ENCODE measurements at places on chromosomes 1 and 21.

GRCh38 chr1:109266965-109267364 lies 16.0 kb downstream of the PSRC1 start:
- DNase-seq = no peak

GRCh38 chr1:207349979-207350378 lies 28.5 kb downstream of the CD55 start:
- DNase-seq = no peak

DNA sequence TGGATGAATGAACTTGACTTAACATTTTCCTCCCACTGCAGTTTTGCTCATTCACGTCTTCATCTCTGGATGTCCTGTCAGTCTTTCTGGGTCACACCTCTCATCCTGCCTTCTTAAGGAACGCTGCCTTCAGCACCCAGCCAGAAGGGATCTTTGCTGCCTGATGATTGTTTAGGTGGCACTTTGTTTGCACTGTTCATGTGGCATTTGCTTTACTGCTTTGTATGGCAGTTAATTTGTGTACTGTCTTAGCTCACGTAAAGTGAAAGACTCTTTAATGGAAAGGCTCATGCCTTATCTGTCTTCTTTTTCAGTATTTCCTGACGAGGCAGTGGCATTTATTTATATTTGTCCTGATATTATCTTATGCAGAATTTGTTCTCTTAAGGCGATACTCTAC lies 4.9 kb downstream of the MIA3 start:
- no peak for DNase-seq

- no peak for DNase-seq
These were observed 11.7 kb downstream of the NKAIN1 start for GRCh38 chr1:31227891-31228568.

DNA sequence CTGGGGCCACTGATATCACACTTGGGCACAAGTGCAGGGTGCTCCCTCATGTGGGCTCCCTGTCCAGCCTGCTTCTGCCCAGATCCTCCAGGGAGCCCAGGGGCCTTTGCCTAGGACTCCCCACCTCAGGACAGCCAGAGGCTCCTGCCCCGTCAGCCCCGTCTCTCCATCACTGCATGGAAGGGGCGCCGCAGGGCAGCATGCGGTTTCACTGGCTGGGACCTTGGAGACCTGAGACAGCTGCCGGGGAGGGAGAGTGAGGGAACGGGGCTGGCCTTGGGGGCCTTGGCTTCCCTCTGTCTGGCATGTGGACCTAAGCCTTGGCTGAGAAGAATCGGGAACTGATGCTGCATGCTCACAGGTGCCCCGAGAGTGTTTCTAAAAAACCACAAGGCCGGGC lies 46.5 kb downstream of the KCNAB2 start:
- DNase-seq = no peak

GRCh38 chr1:15218287-15219279 lies 28.4 kb upstream of the FHAD1 start:
- peak; percentile 6 for DNase-seq

DNA sequence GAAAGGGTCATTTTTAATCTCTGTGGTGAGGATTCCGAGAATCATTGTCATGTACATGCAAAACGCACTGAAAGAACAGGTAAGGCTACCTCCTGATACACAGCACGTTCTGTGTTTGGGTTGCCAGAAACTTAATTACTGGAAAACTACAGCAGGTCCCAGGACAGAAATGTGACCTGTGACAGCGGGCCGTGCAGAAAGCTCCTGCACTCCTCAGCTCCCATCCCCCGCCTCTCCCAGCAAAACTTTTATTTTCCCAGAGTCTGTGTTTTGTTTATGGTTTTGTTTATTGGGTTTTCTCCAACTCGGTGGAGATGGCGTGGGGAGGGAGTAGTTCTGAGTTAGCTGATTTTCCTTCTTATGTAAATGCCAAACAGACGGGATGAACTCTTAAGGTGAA lies 44.7 kb downstream of the SLC44A3 start:
- no peak for DNase-seq

- no peak for DNase-seq
These were observed 24.5 kb downstream of the COA6 start for GRCh38 chr1:234397732-234398131.

DNA sequence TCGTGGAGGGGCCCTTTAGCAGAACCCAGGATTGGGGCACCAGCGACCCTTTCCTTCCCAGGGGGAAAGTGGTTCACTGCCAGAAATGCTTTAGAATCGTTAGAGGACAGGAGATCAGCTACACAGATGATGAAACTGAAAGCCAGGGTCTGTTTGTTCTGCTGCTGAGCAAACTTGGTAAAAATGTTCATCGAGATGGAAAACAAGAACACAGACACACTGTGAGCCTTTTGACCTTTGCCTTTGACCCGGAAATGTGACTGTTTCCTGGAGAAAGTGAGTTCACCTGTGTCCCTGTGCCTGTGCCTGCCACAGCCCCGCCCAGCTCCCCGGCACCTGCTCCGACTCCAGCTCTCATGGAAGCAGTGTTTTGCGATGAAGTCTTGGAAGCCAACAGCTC lies 234.3 kb downstream of the CAMTA1 start:
- no peak for DNase-seq

DNA sequence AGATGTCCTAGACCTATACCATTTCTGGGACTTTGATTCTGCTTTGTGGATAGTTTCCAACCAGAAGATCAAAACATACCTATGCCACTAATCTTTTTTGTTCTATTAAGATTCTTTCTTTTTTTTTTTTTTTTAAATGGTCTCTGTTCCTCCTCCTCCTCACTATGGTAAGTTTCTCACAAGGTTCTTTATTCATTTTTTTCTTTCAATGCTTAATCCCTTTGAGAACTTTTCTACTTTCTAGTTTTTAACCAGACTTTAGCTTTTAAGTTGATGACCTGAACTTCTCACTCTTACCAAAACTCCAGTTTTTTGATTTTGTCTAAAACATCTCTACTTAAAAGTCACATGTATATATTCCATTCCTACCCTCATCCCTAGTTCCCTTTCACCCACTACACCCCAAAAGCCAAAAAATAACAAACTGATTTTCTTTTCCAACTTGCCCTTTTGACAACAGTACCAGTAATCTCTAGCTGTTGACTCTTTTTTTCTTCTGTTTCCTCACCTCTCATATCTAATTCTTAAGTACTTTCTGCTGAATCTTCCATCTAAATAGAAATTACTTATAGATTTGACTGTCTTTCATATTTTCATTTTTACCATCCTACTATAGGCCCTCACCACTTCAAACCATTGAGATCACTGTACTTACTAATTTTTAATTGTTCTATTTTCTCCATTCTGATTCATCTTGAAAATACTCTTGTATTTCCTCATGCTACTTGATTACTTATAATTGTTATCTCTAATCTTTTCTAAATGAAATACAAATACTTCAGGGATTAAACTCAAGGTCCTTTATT lies 6.1 kb downstream of the CEPT1 start:
- DNase-seq = no peak

DNA sequence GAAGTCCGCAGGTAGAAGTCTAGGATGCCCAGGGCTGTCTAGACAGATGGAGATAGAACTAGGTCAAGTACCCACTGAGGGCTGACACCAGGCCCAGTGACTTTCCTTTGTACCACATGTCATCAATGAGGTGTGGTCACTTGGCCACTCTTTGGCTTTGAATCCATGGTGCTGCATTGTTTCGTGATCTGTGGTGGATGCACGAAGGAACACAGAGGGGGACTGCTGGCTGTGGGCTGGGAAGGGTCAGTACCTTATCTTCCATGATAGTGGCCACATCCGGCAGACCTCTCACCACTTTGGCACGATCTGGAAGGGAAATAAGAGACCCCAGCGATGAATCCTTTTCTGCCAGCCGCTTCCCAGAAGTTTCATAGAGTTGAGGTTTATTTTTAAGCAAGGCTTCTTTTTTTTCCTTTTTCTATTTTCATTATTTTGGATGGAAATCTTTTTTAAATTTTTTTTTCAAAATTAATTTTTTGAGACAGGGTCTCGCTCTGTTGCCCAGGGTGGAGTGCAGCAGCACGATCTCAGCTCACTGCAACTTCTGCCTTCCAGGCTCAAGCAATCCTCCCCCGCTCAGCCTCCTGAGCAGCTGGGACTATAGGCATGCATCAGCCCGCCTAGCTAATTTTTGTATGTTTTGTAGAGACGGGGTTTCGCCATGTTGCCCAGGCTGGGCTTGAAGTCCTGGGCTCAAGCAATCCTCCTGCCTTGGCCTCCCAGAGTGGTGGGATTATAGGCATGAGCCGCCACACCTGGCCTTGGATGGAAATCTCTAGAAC lies 53.1 kb downstream of the MYOM3 start:
- no peak for DNase-seq

DNA sequence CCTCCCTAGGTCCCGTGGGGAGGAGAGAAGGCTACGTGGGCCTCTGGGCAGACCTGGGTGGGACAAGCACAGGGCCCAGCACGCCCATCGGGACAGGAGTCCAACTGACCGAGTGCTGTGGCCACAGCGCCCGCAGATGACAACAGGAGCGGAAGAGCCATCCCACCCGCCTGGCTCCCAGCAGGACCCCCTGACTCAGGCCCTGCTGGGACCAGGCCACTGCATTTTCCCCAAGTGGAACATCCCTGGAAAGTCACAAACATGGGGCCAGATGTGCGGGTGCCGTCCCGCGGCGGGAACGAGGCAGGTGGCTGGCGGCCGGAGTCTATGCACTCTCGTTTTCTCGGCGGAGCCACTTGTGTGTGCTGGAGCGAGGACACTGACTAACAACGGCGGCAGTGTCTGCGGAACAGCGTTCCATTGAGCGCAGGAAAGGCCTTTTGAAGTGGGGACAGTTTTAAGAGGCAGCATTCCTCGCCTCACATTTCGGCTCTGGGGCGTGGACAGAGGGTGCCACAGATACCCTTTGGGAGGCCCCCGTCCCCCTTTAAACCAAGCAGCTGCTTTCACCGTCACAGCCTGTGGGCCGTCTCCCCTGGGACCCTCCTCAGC lies 93.7 kb upstream of the ARHGEF16 start:
- DNase-seq = no peak

GRCh38 chr1:26787381-26787705 lies 407 bp upstream of the PIGV start:
- DNase-seq = peak; percentile 94

DNA sequence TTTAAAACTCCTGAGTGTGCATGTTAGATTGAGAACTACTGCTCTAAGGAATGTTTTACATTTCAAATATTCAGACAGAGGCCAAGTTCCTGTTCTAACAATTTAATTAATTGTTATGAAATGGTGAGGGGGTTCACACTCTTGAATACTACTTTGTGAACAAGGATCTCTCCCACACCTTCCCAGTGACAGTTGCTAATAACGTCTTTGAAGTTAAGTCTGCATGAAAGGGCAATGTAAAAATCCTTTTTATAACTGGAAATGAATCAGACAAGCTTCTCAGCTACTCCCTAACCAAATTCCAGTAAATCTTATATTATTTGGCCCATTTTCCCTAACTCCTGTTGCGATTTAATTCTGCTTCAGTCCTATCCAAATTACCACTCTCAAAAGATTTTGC lies 828.5 kb upstream of the ADAMTS5 start:
- DNase-seq = no peak

- no peak for DNase-seq
These were observed 74.4 kb upstream of the HAO2 start for GRCh38 chr1:119294199-119294598.

GRCh38 chr1:216502528-216503162 lies 79.4 kb upstream of the USH2A start:
- no peak for DNase-seq

- no peak for DNase-seq
These were observed 333.4 kb upstream of the ADGRL2 start for GRCh38 chr1:81467383-81467782.

DNA sequence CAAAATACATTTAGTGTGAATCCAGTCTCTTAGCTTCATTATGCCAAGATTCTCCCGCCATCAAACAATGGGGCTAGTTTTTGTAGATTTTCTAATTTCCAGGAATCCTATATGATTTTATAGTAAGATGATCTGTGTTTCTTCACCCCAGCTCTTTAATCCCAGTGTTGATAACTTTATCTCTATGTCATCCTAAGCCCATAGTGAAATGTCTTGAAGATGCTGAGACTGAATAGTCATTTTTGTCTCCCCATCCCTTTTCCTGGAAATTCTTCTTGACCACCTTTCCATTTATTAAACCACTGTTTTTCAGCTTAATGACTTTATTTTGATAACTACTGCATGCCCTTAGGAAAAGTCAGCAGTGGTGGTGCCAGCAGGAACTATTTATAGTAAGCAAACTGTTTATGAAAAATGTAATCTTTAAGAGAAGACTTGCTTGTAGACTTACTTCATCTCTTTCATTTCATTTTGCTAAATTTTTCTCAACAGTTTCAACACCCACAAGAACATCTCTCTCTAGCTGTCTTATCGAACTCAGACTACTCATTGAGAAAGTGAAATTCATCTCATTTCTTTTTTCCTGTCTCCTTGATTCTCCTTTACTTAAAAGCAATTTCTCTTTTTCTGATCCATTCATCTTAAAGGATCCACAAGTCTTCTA lies 116.6 kb downstream of the NTMT2 start:
- no peak for DNase-seq

GRCh38 chr1:17516303-17517214 lies 22.9 kb upstream of the ARHGEF10L start:
- no peak for DNase-seq

DNA sequence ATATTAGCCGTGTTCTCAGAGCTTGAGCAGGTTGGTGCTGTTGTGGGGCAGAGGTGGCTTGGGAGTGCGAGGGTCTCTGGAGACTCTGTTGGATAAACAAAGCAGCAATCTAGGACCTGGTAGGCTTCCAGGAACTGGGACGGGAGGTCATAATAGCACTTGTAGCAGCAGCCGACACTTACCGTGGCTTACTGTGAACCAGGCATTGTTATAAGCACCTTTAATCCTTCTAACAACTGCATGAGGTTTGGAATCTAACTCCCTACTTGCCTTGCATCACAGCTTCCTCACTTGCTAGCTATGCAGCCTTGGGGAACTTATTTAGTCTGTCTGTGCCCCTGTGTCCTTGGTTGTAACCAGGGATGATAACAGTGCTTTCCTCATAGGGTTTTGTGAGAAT lies 94.9 kb downstream of the NAV1 start:
- DNase-seq = no peak

GRCh38 chr1:210293171-210293607 lies 35.5 kb upstream of the HHAT start:
- no peak for DNase-seq

DNA sequence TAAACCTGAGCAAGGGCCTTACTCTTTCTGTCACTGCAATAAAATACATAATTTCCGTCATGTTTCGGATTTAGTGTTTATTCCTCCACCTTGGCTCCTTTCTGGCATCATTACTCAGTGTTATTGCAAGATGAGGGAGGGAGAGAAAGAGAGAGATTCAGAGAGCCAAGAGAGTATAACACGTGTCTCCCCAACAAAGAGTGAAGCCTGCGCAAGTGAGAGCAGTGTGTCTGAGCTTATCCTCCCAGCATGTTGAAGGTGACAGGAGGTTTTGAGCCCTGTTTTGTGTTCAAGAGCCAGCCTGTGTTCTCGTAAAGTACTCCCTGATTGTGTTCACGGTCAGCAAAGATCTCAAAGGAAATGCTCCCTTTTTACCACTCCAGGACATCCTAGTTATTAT lies 6.3 kb downstream of the RUNX1 start:
- no peak for DNase-seq

- DNase-seq = no peak
These were observed 38.1 kb downstream of the VANGL2 start for GRCh38 chr1:160438317-160438918.

GRCh38 chr1:4801192-4801924 lies 146.9 kb downstream of the AJAP1 start:
- no peak for DNase-seq

- DNase-seq = peak; percentile 86
These were observed 101.7 kb downstream of the HUNK start for GRCh38 chr21:31974454-31974985.
